ENCODE measurements at places on chromosomes 13 and 19.
A peak's percentile ranks its signal among the peaks of the same experiment; 100 is the strongest.

DNA sequence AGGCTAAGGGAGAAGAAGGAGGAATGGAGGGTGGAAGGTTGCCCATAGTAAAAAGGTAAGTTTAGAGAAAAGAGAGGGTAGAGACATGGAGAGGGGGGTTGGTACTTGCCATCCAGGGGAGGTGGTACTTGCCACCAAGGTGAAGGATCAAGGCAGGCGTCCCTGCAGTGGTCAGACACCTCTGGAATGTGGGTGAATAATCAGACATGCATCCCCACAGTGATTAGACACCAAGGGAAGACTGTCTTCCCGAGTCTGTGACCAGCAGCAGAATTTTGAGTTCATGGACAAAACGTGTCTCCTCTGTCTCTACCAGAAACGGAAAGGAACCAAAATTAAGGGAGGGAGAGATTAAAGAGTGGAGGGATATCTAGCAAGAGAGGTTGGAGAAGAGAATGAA lies 27.1 kb upstream of the IGFL1 start:
- no peak for DNase-seq

DNA sequence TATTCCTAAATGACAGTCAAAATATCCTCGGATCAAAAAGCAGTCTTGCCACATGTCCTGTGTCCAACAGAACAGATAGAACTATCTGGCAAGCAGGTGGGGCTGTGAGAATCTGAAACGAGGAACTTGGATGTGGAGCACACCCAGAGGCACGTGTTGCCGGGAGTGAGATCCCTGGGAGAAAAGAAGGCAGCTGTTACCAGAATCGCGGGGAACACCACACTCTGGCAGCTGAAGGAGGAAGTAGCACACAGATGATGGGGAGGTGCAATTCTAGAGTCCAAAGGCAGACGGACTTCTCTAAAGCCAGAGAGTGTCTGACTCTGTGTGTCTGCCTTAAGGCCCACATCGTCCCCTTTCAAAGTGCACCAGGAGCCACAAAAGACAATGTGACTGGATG lies 22.3 kb downstream of the SLC7A1 start:
- no peak for DNase-seq

DNA sequence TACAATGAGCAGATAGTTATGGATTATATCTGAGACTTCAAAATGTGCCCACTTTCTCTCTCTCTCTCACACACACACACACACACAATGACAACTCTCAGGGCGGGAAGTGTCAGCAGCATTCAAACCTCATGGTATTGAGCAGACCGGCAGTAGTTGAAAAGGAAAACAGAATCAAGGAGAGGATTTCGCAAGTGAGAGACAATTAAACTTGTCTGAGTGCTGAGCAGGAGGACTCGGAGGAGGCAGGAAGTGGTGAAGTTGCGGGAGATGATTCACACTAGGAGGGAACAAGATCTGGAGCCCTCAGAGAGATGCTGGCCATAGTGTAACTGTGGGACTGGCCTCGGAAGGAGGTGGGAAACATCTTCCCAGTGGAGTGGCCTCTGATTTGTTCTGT lies 353.1 kb downstream of the EFNB2 start:
- DNase-seq = no peak

- DNase-seq = no peak
Observed at GRCh38 chr13:48181482-48182145, 51.4 kb upstream of the ITM2B start.

GRCh38 chr19:38273499-38273898 lies 9.1 kb downstream of the SPINT2 start:
- no peak for DNase-seq

DNA sequence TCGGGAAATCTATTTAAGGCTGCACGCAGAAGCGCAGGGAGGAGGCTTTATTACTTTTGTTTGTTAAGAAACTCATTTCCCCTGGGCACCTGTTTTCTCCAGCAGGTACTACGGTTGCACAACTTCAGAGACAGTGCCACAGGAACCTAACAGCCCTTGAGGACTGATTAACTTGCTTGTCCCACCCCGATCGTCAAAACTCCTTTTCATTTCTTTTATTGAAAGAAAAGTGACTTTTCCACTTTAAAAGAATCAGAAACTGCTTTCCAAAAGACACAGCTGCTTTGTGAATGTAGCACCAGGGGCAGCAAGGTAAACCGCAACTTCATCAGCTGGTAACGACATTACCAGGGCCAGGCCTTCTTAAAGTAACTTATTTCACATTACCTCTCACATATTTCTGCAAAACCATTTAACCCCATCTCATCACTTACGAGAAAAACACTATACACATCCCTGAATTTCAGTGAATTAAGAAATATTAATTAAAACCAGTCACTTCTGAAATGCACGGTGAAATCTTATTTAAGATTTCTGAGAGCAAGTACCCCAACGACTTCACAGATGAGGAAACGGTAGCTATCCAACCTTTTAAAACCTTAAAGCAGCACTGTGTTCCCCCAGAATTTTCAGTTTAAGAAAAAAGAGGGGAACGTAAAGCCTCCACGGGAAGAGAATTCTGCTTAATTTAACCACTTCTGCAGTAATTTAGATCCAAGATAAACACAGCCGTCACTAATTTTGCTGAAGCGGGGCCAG lies 1.4 kb downstream of the ANKRD10 start:
- DNase-seq = no peak

- no peak for DNase-seq
Observed at GRCh38 chr13:80336776-80337287, 4.1 kb downstream of the SPRY2 start.

DNA sequence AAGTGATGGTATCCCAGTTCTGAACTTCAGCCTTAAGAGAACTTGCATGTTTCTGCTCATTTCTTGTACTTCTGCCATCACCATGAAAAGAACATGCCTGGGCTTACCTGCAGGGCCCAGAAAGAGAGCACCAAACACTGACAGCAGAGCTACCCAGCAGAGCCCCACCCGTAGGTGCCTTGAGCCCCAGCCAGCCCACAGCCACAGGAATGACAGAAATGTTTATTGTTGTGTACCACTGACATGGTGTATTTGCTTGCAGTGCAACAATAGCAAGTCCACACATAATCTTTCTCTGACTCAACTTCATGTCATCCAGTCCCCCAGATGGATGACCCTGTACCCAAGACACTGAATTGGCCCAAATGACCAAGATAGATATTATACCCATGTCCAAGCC lies 195.2 kb downstream of the TSHZ3 start:
- DNase-seq = no peak

GRCh38 chr19:31304831-31305312 lies 44.4 kb downstream of the TSHZ3 start:
- DNase-seq = no peak

DNA sequence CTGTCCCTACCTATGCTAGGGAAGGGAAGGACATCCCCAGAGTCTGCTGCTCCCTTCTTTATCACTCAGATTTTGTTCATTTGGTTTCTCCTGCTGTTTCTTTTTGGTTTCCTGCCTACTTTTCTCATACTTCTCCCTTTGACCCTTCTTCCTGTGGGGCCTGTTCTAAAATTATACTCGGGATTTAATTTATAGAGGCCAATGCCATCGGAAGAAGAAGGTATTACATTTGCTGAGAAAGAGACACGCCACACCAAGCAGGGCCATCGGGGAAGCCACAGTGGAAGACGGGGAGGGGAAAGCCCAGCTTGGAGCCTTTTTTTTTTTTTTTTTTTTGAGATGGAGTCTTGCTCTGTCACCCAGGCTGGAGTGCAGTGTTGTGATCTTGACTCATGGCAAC lies 46.8 kb upstream of the FARP1 start:
- no peak for DNase-seq

GRCh38 chr19:17575871-17576757 lies 20.7 kb downstream of the COLGALT1 start:
- DNase-seq = no peak

- DNase-seq = peak; percentile 93
Observed at GRCh38 chr19:45137179-45137761, 23.5 kb downstream of the NKPD1 start.

GRCh38 chr13:39263531-39263930 lies 225.3 kb downstream of the NHLRC3 start:
- DNase-seq = no peak

GRCh38 chr13:108176685-108177274 lies 38.6 kb downstream of the LIG4 start:
- no peak for DNase-seq

- no peak for DNase-seq
Observed at GRCh38 chr19:14056069-14056666, 5.7 kb downstream of the PALM3 start.

GRCh38 chr13:110349239-110349638 lies 42.2 kb downstream of the COL4A2 start:
- DNase-seq = no peak

DNA sequence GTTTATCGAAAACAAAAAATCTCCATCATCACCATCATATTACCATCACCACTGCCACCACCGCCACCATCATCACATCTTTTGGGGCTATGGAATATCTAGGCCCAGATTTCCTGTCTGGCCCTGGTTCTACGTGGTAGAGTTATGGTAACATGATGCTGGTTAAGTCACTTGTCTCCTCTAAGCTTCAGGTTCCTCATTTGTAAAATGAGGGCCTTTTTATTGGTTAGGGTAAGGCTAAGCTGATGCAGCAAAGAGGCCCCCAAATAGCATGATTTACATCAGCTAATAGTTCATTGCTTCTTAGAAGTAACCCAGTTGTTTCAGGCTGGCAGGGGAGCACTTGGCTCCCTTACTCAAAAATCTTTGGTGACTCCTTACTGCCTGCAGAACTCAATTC lies 37.9 kb downstream of the PCDH8 start:
- DNase-seq = no peak

GRCh38 chr19:45475537-45476291 lies 7.9 kb downstream of the FOSB start:
- no peak for DNase-seq

DNA sequence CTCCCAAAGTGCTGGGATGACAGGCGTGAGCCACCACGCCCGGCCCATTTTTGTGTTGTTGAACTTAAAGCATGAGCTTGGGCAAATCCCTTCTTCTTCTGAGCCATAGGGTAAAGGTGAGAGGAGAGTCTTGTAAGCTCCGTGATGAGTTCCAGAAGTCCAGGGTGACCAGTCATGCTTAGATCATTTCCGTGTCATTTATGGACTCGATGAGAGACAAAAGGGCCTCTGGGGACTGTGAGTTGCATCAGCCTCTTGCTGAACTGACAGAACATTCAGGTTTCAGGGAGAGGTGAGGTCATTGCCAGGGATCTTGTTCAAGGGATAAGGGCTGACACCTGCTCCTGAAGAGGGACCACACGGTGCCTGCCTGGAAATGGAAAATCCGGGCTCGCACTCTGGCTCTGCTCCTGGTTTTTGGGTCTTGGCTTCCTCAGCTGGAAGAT lies 53.6 kb downstream of the GADD45B start:
- no peak for DNase-seq

DNA sequence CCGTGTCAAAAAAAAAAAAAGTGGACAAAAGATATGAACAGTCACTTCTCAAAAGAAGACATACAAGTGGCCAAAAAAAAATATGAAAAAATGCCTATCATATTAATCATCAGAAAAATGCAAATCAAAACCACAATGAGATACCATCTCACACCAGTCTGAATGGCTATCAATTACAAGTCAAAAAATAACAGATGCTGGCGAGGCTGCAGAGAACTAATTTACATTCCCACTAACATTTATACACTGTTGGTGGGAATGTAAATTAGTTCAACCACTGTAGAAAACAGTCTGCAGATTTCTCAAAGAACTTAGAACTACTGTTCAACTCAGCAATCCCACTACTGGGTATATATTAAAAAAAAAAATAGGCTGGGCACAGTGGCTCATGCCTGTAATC lies 26.5 kb upstream of the FOXO1 start:
- peak; percentile 56 for DNase-seq

DNA sequence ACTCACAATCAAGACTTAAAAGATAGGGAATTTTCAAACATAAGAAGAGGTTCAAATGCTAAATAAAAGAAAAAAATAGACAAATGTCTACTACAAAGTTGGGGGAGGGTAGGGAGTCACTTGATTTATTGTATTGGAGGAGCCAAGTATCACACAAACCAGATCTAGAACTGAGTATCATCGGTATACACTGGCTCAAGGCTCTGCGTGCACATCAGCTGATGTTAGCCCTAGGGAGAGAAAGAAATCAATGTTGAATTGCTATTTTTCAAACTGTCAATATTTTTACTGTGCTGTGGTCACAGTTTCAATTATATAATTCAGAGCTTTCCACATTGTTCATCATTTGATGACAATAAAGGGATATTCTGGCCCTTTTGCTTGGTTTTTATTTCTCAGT lies 54.9 kb upstream of the RXFP2 start:
- DNase-seq = no peak

- no peak for DNase-seq
Observed at GRCh38 chr13:74683411-74683810, 549.2 kb upstream of the KLF12 start.

GRCh38 chr19:3672575-3672948 lies 27.7 kb downstream of the PIP5K1C start:
- no peak for DNase-seq

GRCh38 chr13:113627136-113627535 lies 30.9 kb downstream of the ATP4B start:
- DNase-seq = no peak

DNA sequence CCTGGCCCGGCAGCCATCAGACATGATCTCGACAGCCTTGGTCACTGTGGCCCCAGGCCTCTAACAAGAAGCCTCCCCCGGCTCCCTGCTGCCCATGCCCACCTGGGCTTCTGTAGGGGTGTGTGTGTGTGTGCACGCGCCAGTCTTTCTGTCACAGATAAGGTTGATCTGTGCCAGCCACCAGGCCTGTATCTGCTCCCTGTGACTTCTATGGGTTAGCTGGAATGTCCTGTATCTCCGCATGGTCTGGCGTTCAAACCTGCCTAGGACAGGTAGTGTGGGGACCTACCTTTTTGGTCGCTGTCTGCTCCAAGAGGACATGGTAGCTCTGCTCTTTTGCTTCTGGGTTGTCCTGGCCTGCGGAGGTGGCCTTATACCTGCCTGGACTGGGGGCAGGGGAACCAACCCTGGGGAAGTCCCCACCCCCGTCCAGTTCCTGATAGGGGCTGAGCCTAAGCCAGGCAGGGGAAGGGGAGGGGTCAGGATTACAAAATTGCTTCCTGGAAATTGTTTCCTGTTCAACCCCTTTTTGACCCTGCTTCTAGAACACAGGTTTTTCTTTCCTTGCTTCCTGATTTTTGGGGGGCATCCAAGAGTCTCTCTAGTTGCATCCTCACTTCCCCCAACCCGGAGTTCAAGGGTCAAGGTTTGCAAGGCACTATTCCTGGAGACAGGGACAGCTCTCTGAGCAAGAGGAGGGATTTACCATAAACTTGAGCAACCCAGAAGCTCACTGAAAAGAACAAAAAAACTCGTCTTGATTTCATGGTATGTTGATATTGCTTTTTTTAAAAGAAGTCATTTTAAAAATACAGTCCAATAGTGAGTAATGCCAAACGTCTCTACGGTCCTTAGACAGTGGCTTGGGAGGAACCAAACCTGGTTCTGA lies at the start of gene LRG1:
Gene LRG1 (minus strand): TSS at position 344 of the 889 bp plus-strand sequence. CDS start 23 bp downstream, at position 321.
- DNase-seq = peak; percentile 30

- no peak for DNase-seq
Observed at GRCh38 chr19:35929876-35930275, 6.3 kb upstream of the LRFN3 start.

DNA sequence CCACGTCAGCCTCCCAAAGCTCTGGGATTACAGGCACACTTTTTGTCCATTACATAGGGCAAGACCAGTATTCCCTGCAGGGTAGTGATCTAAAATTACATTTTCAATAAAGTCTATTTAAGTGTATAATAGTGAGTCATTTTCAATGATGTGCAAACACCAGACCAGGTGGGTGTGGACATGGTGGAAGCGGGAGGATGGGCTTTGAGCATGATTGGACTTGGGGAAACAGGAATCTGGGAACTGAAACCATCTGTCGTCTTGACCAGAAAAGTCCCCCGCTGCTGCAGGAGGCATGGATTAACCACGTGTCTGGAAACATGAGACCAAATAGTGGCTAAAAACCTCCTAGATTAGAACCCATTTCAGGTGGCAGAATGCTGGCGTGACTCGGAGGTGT lies 4.9 kb downstream of the FXYD3 start:
- no peak for DNase-seq

Data from GM12878 (cell line).